ENCODE measurements at places on chromosomes 5 and 9.

GRCh38 chr5:82673057-82673809, 395.1 kb upstream of the RPS23 start:
- no peak for DNase-seq

DNA sequence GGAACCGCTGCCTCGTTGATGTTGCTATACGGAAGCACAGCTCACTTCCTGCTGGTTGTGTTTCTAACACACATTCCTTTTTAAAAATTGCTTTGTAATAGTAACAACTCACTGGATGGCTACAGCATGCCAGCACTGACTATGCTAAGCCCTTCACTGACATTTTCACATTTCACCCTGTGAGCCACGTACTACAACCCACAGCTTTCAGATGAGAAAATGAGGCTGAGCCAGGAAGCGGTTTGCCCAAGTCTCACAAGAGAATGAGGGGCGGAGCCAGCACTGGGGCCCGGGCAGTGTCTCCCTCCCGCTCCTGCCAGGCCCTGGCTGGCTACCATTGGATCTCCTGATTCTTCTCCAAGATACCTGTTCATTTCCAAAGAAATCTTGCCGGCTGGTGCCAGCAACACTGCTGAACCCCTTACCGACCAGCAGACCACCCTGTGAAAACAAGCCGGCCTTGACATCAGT, 38.3 kb downstream of the FAM78A start:
- DNase-seq: peak; percentile 93

DNA sequence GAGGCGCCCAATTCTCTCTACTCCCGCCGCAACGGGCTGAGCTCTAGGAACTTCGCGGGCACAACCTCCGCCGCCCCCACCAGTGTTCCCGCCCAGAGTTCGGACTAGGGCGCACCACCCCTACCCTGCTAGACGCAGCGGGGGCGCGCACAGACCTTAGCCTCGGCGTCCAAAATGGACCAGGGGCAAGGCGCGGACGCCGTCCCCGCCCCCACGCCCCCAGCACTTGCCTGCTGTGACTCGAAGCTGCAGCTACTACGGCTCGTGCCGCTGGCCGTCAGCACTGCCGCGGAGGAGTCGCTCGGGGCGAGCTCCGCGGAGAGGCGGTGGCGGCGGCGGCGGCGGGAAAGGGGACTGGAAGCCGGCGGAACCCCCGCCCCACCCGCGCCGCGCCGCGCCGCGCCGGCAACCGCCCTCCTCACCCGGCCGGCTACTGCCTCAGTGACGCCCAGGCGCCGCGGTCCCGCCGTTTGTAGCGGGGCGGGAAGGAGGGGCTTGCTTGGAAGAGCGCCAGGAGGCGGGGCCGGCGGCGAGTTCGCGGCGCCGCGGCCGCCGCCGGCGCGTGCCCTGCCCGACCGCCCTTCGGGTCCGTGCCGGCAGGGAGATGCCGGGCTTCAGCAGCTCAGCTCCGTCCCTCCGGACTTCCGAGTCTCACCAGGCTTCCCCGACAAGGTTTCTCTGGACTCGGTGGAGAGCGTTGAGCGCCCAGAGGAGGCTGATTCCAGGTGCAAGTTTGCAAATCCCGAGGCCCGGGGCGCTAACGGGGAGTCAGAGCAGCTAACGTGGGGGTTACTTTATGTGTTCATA, 4.5 kb downstream of the ELAVL2 start:
- no peak for DNase-seq

DNA sequence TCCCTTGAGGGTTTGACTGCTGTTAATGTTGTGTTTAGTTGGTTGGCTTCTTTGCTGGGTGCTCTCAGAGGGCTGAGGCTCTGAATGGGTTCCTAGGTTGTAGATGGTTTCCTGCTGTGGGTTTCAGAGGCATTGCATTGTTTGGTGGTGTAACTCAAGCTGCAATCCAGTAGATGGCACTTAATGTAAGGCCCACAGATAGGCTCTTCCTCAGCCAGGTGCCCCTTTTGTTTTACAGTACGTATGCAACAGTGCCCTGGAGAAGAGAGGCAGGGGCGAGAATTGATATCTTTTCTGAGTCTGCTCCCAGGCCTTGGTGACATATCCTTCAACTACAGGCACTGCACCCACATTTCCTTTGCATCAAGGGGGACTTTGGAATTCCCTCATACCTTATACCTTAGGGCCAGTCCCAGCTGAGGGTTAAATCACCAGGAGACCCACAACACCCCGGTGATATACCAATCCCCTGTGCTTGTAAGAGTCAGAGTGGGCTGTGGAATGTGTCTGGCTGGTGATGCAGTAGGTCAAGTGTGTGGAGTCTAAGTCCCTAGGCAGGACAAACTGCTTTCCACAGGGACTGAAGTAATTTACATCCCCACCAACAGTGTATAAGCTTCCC, 7.0 kb upstream of the UGT3A2 start:
- DNase-seq: peak; percentile 87

DNA sequence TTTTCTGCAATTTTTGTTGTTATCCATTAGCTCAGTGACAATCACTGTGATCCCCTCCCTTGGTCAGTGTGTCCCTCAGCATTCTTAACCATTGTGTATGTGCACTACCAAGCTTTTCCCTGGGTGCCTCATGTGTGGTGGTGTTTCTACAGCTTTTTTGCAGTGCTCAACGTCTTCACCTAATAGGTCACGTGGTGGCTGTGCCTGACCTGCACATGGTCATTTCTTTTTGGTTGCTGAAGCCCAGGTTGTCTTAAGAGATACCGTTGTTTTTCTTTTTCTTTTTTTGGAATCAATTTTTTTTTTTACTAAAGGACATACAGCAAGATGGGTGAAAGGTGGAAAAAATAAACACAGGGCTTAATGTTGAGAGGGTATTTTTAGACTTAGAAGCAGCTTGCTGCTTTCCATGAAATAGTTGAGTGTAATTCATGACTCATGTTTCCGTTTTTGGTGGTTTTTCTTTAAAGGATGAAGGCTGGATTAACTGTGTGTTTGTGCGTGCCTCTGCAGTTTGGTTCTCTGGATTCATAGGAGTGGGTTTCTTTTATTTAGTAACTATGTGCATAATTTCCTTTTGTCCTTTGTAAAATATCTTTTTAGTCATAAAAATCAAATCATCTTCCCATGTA, 22.2 kb downstream of the SH3GL2 start:
- no peak for DNase-seq

DNA sequence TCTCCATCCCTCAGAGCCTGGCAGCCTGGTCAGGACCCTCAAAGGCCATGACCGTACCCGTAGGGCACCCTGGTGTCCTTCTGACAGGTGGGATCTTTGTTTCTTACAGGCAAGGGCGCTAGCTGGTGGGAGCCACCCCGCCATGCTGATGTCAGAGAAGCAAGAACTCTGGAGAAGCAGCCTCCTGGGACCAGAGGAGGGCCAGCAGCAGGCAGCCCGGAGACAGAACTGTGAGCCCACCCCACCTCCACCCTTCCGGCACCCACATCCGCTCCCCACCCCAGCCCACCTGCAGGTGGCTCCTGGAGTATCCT, 42.2 kb upstream of the IL17B start:
- DNase-seq: no peak

DNA sequence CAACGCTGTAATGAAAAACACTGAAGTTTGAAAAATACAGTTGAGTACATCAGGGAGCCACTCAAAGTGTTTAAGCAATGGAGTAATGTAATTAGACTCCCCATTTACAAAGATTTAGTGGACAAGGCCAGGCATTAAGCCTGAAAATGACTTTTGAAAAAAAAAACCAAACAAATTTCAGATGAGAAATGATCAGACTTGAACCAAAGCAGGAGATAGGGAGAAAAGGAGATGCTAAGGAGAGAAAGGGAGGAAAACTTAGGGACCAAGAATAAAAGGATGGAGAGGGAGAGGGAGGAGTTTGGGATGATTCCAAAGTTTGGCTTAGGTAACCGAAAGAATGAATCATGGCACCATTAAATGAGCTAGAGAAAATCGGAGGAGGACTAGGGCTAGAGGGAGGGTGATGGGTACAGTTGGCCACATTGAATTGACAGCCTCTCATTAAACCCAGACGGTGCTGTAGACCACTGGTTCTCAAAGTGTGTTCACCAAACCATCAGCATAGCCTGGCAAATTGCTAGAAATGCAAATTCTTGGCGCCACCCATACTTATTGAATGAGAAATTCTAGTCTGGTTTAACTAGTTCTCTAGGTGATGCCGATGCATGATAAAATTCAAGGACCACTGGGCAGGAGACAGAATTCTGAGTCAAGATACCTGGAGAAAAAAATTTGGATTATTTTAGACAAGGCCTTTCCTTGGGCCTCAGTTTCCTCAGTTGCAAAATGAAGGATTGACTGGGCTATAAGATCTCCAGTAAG, 6.2 kb upstream of the CPEB4 start:
- DNase-seq: no peak

DNA sequence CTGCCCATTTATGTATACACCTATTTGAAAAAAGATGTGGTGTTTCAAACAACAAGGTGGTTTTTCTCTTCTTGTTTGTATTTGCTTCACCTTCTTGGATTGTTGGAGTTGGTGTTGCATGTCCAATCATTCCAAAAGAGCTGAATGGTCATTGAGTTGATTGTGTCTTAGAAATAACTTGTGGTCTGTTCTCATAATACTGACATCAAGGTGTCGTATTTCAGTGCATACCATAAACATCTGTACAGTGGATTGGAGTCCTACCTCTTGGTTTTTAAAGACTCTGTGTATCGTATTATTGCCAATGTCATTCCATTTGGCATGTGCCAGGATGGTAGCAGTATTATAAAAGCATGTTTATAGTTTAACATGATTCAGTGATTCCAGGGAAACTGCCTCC, 73.2 kb downstream of the TRIO start:
- no peak for DNase-seq

GRCh38 chr9:136361047-136361753, 2.3 kb downstream of the DNLZ start:
- no peak for DNase-seq

- no peak for DNase-seq
Measured at GRCh38 chr9:76463211-76463610, 4.2 kb downstream of the GCNT1 start.

DNA sequence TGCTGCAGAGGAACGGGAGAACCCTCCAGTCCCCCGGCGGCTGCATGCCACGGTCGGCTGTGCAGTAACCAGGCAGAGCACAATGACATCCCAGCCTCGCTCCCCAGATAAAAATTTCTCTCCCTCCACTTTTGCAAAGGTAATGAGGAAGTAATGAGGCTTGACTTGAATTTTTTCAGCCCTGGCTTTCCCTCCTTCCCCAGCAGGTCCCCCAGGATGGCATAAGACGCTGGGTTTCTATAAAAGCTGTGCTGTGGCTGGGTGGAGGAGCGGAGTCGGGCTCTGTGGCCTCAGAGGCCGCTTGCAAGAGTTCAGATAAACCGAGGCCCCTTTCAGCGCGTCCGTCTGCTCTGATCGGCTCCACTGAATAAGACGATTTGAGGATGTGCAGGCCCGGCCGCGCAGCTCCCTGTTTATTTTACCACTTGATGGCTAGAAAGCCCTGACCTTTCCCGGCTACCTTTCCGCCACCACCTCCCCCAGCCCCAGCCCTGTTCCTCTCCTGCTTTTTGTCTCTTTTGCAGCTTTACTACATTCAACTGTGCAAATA, 351.9 kb upstream of the IRX2 start:
- DNase-seq: no peak

GRCh38 chr9:70668751-70669150, 254.3 kb upstream of the KLF9 start:
- no peak for DNase-seq

GRCh38 chr5:40399349-40399748, 280.4 kb upstream of the PTGER4 start:
- no peak for DNase-seq

DNA sequence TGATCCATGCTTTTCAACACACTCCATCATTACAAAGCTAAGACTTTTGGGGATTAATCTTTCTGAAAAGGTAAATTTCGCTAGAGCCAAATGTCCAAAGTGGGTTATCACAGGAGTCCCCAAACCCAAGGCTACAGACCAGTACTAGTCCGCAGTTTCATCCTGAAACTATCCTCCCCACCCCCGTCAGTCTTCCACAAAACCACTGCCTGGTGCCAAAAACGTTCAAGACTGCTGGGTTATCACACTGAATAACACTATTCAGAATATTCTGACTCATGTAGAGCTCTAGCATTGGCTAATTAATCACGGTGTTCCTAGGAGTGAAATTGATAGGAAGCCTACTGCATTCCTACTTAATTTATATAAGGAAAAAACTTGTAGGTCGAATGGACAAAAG, 24.7 kb downstream of the ERP44 start:
- DNase-seq: no peak

DNA sequence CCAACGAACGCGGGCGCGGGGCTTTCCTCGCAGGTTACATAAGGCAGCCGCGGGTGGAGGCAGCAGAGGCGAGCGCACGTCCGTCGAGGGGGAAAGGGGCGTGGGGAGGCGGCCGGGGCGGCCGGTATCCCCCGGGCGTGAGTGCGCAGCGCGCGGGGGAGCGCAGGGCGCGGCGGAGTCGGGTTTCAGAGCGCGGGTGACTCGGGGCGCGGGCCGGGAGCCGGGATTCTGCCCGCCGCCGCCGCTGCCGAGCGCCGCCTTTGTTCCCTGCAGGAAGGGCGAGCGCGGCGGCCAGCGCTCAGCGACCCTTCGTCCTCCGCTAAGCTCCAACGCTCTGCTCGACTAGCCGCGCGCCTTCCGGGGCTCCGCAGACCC, at the start of gene COL15A1:
COL15A1 (plus strand) TSS at position 226 of the 375 bp plus-strand sequence. CDS start 155 bp downstream, outside the sequence.
- no peak for DNase-seq

DNA sequence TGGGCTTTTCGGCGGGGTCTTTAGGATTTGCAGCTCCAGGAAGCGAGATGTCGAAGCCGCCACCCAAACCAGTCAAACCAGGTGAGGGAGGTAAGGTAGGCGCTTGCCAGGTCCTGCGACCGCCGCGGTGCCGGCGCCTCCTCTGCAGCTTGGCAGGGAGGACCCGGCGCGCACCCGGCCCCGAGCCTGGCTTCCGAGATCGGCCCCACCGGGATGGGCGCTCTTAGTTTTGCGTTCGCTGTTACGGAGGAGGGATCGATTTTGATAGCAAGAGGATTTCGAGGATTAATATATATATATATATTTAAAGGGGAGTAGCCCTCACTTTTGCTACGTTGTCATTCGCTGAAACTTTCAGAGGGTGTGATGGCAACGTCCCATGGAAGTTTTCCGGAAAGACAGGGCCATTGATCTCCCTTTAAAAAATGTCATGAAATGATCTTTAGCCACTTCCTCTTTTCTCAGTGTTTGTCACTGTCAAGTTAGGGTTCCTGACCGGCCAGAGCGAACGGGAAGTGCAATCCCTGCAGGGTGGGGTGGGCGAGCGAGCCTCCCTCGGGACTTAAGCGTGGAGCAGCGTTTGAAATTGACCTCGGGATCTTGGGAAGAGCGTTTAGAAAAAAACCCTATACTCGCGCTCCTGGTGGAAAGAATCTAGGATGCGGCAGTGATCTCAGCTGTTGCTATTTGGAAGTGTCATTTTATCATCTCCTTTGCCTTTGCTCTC, 495 bp downstream of the OSTF1 start:
- peak; percentile 41 for DNase-seq

Data from MM.1S (cell line).